Stimulated activated CD8-positive, alpha-beta memory T cell treated with anti-CD3 and anti-CD28 coated beads, Interleukin-7, amount 100 ng/mL, for 1 hour (primary cell): ENCODE measurements at places on chromosomes 11 and 22.

DNA sequence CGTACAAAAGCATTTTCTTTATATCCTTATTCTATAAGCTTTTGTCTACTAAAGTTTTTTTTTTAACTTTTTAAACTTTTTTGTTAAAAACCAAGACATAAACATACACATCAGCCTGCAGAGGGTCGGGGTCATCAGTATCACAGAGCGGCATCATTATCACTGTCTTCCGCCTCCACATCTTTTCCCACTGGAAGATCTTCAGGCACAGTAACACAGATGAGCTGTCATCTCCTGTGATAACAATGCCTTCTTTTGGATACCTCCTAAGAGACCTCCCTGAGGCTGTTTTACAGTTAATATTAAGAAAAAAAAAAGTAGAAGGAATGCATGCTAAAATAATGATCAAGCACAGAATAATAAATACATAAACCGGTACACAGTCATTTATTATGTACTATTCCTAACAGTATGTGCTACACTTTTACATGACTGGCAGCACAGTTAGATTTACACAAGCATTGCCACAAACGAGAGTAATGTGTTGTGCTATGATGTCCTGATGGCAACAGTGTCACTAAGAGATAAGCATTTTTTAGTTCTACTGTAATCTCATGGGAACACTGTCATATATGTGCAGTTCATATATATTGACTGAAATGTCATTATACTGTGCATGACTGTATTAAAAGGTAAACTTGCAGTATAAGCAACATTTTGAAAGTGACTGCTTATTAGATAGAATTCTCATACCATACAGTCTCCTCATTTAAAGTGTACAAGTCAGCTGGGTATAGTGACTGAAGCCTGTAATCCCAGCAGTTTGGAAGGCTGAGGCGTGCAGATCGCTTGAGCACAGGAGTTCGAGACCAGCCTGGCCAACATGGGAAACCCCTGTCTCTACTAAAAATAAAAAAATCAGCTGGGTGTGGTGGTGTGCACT, 58.6 kb downstream of the KDM2A start:
- DNase-seq, result no peak

DNA sequence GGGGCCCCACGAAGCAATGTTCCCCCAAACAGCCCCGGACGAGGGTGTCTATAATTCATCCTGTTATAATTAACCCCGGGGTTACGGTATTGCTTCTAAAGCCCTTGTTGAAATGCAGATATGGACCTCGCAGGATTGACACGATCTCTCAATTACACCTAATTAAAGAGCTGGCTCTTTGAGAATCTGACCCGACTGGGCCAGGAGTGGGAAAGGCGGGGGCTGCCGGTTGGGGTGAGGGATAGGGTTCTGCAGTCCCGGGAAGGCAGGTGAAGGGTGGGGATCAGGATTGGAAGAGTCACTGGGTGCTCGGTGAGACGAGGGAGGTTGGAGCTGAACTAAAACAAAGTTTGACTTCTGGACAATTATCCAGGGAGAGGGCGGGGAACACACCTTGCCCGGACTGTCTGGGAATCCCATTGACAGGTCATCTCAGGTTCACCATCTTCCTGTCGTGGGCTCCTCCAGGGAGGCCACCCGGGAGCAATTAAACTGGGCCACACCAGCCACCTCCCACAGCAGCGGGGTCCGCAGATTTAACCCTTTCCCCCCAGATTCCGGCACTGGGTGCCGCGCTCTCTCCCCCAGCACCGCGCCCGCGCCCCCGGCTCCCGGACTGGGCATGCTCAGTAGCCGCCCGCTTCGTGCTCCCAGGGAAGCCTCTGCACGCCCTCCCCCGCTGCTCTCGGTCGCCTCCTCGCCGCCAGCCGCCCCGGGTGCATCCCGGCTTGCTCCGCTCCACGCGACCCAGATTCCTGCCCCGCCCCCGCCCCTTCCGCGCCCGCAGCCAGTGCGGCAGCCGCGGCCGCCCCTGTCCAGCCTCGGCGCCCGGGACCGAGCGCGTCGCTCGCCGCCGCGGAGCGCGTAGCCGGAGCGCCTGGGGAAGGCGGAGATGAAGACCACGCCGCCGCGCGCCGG, at the start of gene ELMOD1:
ELMOD1 (plus strand) TSS at position 688 of the 918 bp plus-strand sequence. CDS start 27,043 bp downstream, outside the sequence.
- no peak for DNase-seq

- no peak for DNase-seq
Observed at GRCh38 chr22:30272781-30273601, 6.3 kb upstream of the OSM start.

GRCh38 chr22:22684580-22685561, 40.5 kb downstream of the GGTLC2 start:
- DNase-seq, result no peak

DNA sequence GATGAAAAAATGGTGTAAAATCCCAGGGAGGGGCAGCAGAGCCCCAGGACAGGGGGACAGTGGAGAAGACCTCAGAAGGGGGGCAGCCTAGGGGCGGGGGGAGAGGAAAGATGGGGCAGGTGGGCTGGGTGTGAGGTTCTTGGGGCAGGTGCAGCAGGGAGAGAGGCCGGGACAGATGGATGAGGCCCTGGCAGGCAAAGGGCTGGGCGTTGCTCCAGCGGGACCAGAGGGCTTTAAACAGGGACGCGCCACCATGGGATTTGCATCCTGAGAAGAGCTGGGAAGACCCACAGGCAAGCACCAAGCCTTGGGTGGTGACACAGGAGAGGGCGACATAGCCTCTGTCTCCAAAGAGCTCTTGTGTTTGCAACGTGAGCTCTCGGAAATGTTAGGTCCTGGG, 1342.8 kb downstream of the TBC1D22A start:
- DNase-seq, result no peak

GRCh38 chr11:25734591-25735211, 597.2 kb upstream of the ANO3 start:
- no peak for DNase-seq

GRCh38 chr11:45022294-45023064, 71.8 kb upstream of the TP53I11 start:
- DNase-seq, result no peak

DNA sequence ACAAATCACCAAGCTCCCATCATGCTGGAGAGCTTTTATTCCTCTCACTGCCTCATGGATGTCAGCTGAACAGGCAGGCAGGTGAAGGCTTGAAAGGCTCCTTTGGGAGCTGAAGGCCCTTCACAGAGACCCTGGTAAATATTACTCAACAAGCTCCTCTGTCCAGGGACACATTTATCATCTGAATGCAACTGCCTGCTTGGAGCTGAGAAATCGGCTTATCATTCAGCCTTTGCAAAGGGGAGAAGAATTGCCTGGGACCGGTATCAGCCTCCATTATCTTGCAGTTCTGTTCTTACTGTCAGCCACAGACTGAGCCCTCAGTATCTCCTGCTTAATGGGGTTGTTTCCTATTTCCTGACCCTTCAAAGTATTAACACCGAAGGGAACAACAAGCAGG, 113.8 kb upstream of the PITPNB start:
- no peak for DNase-seq

- no peak for DNase-seq
Observed at GRCh38 chr22:34842630-34843029, 223.3 kb upstream of the ISX start.

DNA sequence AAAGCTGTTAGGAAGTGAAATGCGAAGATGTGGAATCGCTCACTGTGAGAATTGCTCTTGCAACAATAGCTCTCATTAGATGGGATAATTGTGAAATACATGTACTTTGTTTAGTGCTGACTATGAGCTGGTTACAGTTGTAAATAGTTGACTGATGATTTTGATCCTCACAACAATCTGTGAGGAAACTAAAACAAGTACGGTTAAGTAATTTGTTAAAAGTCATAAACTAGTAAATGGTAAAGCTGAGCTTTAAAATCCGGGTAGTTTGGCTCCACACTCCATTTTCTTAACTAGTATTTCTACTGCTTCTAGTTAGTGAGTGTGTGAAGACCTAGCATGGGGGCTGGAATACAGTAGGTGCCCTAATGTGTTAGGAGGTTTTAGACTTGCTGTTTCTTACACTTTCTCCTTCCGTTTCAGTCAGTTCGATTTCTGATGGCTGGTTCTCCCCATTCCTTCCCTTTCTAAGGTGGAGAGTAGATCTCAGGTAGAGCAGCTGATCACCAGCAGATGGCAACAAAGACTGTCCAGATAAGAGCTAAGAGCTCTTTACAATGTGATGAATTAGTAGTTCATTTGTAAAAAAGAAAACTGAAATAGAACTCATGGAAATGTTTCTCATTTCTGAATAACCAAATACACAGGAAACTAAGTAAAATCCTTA, 16.3 kb upstream of the CYP2R1 start:
- no peak for DNase-seq

- no peak for DNase-seq
Observed at GRCh38 chr11:78432058-78432515, 14.5 kb upstream of the GAB2 start.

- DNase-seq, result no peak
Observed at GRCh38 chr11:74739546-74740270, 8.5 kb upstream of the CHRDL2 start.

GRCh38 chr11:96143041-96143521, 199.9 kb downstream of the MAML2 start:
- no peak for DNase-seq

GRCh38 chr11:73506038-73506437, 91.9 kb downstream of the FAM168A start:
- no peak for DNase-seq

GRCh38 chr11:22163394-22163797, 29.5 kb upstream of the ANO5 start:
- no peak for DNase-seq
